ENCODE measurements at places on chromosomes 7 and 10.

DNA sequence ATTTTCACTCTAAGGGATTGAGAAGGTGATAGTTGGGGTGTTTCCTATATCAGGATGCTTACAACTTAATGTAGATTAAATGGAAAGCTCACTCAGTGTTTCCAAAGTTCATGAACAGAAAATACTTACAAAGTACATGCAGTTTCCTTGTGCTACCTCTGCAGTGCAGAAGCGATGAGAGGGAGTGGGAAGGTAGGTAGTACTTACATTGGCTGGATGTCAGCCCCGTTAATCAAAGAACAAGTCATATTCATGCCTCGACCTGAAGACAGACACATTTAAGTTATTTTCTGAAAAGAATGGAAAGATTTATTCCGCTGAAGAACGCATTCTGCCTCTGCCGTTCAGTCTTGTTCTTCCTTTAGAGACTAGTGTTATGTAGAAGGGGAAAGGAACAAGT, 93.1 kb downstream of the ZMYND11 start:
- DNase-seq: no peak

DNA sequence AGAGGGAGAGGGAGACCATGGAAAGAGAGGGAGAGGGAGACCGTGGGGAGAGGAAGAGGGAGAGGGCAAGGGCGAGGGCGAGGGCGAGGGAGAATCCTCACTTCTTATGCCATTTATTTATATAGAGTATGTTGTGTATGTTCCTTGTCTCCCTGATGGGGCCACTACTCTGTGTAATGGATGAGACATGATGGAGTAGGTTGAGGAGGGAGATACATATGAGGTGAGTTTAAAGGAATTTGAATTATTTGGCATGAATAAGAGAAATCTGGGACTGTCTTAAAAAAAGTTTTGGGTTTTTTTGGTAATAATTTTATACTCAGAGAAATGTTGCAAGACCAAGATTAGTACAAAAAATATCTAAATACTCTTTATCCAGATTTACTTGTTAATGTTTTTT, 20.1 kb downstream of the CCSER2 start:
- DNase-seq: no peak

- no peak for DNase-seq
These were observed 1.4 kb upstream of the THSD7A start for GRCh38 chr7:11833431-11833830.

GRCh38 chr7:12092499-12093130, 118.5 kb upstream of the TMEM106B start:
- DNase-seq: no peak

DNA sequence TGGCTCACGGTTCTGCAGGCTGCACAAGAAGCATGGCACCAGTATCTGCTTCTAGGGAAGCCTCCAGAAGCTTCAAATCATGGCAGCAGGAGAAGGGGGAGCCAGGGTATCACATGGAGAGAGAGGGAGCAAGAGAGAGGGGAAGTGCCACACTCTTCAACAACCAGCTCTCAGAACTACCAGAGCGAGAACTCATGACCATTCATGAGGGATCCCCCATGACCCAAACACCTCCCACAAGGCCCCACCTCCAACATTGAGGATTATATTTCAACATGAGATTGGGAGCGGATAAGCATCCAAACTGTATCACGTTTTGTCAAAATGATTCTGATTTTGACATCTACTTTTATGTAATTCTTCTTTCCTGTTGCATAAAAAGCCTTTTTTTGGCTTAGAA, 38.5 kb downstream of the CREM start:
- DNase-seq: peak; percentile 34

- no peak for DNase-seq
These were observed 224.2 kb upstream of the NPY start for GRCh38 chr7:24059775-24060174.

DNA sequence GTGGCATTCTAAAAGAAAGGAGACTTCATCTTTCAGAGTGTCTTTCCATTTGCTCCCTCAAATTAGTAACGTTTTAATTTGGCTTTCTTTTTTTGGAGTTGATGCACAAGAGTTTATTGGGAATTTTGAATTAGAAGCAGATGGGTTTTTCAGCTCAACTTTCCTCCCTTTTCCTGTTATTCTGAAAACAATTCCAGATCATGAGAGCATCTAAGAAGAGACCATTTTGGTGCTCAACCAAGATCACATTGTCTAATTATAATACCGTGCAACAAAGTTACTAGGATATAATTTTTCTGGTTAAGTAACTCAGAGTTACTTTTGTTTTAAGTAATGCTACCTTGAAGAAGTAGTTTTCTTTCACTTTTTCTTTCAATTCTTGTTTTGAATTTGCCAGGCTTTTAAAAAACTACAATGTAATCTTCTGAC, 396.6 kb upstream of the KLF6 start:
- no peak for DNase-seq

DNA sequence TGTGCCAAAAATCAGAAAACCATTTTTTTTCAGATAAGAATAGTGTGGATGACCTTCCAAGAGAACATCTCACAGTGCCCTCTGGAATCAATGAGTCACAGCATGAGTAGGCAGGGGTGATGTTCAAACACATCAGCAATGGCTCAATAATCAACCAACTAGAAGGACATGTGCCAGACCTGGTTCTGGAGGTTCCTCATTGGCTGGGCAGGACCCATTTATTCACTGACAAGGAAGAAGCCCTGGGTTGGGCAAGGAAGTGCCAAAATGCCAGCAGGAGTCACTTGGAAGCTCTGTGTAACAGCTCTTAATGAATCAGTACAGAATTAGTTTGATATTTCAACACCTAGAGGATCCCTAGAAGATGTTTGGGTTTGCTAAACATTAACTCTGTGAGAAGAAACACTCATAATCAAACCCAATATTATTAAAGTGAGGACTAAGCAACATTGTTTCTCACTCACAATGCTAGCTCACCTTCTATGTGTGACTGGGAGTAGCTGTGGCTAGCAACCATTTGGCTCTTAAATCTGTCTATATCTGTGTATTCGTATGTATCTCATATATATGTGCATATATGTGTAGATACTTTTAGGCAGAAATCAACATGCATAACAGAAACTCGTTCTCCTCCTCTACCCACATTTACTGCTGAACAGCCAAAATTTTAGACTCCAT, 72.3 kb upstream of the APBB1IP start:
- DNase-seq: peak; percentile 93

DNA sequence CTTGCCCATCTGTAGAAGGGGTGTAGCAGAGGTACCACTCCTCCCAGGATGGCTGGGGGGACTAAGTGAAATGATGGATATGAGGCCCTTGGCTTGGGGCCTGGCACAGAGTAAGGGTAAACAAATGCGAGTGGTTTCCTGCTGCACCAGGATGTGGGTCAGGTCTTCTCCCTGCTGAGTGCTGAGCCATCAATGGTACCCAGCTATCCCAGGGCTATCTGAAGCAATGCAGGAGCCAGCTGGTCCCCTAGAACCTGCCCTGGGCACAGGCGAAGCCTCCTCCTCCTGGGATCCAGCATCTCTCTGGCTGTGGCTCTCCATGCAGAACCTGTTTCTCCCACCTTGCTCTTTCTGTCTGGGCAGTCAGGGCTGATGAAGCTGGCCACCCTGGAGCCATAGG, 20.9 kb upstream of the GOLGA7B start:
- DNase-seq: no peak
